Activated CD4-positive, alpha-beta T cell treated with anti-CD3 and anti-CD28 coated beads for 1 hour (primary cell): ENCODE measurements at places on chromosomes 5 and 9.

GRCh38 chr9:98809311-98810101 lies 2.0 kb downstream of the GALNT12 start:
- no peak for DNase-seq

DNA sequence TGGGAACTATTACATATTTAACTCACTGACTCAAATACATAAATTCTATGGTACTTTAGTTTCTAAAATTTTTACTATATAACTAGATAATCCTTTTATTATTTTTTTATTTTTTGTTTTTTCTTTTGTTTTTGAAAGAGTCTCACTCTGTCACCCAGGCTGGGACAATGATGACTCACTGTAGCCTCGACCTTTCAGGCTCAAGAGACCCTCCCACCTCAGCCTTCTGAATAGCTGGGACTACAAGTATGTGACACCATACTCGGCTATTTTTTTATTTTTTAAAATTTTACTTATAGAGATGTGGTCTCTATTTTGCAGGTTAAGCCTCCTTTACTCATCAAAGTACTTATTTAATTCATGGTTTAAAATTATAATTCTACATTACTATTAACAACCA lies 92.2 kb upstream of the SLCO4C1 start:
- no peak for DNase-seq

- no peak for DNase-seq
Observed at GRCh38 chr5:139473105-139473504, 2.3 kb downstream of the SMIM33 start.

DNA sequence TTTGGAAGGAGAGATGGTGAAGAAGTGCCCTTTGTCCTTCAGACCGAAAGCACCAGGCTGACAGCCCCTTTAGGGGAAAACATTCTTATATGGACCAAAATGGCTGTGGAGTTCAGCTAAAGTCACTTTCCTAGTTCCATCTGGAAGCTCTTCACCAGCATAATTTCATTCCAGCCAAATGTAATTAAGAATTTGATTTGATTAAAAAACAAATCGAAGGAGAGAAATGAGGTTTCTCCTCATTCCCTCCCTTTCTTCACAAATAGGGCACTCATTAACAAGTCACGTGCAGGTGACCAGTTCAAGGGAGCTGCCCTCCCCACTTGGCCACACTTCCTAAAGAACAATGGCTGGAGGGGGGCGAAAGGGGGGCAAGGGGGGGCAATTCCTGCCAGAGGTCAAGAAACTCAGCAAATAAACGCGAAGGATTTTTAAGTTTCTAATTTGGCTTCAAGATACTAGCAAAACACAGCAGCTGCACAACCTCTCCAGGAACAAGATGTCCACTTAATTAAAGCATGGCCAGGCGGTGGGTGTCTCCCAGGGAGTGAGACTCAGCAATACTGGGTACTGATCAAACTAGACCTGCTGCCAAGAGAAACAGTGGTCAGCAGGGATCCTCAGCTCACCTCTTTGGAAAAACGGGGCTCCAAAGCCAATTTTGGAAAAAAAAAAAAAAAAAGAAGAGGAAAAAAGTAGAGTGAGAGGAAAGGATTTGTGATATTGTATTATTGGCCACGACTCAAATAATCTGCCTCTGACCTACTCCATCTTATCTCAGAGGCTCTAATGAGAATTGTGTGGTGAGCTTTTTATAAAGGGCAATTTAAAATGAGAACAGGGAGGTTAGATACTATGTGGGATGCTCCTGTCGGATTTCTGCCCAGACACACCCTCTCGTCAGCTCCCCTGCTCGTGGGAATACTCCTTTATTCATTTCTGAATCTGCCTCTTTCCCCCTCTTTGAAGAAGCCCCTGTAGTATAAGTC lies 254.3 kb downstream of the ZSWIM6 start:
- no peak for DNase-seq

GRCh38 chr9:631596-631995 lies 209.9 kb upstream of the DMRT1 start:
- DNase-seq: no peak

DNA sequence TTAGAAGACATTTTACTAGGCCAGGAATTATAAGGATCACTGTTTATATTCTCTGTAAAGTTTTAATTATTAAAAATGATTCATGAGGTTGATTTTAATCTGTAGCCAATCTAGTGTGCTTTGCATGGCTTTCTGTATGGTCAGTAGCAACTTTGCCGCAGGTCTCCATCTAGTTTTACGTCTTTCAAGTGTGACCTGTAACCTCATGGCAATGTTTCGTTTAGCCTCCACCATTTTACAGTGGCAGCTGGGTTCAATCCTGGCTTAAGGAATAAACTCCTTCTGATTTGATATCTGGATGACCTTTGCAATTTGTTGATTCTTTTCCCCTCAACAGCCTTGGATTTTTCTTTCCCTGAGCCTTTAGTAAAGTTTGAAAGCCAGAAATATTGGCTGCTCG lies 434.5 kb upstream of the CDH9 start:
- no peak for DNase-seq

DNA sequence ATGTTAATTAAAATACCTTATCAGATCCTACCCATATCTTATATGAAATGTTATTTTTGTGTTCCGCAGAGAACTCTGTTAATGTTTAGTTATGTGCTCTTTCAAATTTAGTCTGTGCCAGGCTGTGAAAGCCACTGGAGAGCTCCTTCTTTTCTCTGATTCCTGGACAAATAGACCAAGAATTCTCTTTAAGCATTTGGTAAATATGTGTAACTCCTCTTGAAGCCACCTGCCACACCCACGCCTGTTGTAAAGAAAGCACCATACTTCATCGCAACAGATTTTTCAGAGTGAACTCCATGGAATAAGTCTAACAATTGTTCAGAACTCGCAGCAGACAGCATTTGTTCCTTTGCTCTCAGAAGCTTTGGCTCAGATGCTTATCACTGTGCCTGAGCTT lies 301.1 kb downstream of the FAM170A start:
- DNase-seq: no peak

GRCh38 chr5:67030289-67031056 lies 166.1 kb downstream of the CD180 start:
- no peak for DNase-seq

GRCh38 chr5:141518618-141519015 lies 29.7 kb downstream of the PCDHGC5 start:
- DNase-seq: no peak

- no peak for DNase-seq
Observed at GRCh38 chr9:132408521-132408920, 1.5 kb upstream of the CFAP77 start.

GRCh38 chr9:109369285-109369684 lies 48.4 kb upstream of the EPB41L4B start:
- no peak for DNase-seq

DNA sequence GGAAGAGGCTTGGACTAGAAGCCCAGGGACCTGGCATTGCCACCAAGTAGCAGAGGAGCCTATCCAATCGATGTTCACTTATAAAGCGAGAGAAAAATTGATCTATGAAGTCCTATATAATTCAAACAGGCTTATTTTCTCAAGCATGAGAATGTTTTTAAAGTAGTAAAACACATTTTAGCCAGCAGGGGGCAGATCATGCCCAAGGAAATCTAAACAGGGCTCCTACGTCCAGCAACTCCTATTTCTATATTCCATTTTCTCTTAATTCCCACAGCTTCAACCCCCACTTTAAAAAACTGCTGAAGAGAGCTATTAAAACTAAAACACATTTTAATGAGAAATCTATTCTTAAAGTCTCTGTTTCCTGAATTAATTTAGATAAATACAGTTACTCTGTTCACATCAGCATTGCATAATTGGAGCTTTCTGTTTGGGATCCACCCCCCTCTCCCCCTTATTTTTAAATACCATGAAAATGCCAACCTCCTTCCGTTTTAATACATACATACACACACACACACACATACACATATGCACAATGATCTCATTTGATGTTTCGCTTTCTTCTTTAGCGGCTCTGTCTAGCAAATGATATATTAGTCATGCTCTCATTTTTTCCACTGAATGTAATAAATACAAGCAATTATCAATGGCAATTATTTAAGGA lies 144.9 kb downstream of the MYO10 start:
- DNase-seq: no peak

GRCh38 chr5:28214292-28214691 lies 1175.9 kb upstream of the CDH9 start:
- DNase-seq: no peak

GRCh38 chr9:80797101-80797829 lies 892.1 kb downstream of the TLE1 start:
- DNase-seq: no peak

GRCh38 chr9:134800791-134801339 lies 79.7 kb upstream of the FCN2 start:
- DNase-seq: no peak

DNA sequence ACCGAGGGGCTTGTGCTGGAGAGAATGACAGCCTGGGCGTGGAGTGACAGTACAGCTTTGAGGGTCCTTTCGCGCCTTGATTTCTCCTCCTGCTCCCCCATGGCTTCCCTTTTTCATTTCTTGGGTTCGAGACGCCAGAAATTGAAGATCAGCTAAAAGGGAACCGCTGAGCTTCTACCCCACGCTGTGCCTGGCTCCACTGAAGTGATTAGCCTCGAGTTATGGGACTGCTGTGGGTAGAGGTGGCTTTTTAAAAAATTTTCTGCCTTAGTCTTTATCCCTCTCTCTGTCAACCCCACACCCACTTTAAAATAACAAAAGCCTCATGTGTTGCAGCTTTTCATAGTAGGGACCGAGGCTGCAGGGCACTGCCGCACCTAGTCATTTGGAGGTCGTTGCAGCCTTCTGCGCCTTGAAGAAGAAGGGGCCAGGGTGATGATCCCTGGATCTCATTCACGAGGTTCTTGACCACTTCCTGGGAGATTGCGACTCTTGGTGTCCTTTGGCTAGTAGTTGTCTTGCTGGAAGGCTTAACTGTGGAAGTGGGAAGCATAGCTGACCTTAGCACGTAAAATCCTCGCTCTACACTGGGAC lies 603 bp downstream of the PPIP5K2 start:
- no peak for DNase-seq

DNA sequence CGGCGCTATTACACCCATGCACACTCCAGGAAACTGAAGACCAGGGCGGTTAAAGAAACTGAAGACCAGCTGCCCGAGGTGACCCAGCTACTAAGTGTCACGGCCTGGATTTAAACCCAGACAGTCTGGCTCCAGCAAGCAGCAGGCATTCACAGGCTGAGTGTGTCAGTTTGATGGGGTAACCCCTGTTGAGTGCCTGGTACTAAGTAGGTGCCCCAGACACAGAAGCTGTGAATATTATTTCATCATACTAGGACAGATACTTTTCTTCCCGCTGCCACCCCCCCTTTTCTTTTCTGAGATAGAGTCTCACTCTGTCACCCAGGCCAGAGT lies 7.3 kb downstream of the ENG start:
- DNase-seq: no peak

DNA sequence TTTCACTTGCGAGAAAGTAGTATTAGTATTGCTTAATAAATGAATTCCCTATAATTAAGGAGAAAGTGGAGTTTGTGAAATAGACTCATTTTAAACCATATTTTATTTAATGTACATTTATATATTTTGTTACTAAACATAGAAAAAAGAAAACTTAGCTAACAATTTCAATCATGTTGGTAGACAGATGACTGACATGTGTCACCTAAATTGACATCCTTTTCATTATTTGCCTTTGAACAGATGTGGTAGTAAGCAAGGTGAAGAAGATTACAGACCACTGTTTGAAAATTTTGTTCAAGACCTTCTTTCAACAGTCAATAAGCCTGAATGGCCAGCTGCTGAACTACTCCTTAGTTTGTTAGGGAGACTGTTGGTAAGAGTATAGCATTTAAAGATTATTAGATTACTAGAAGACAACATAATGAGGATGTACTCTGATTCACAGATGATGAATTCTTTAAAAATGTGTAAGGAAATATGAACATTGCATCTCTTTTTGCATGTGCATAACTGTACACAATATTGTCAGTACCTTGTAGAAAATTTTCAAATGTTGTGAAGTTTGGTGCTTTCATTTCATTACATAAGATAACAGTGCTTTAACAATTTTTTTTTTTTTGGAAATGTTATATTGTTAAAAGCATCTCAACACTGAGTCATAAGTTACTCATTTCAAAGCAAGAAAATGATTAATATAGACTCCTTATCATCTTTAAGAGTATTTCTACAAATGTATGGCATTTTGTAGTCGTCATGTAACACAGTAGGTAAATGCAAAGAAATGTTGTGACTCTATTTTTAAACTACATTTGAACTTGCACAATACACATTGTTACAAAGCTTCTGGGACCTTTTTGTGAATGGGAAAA lies 139.5 kb downstream of the NIPBL start:
- no peak for DNase-seq

- no peak for DNase-seq
Observed at GRCh38 chr9:134895908-134896833, 15.6 kb downstream of the FCN2 start.

DNA sequence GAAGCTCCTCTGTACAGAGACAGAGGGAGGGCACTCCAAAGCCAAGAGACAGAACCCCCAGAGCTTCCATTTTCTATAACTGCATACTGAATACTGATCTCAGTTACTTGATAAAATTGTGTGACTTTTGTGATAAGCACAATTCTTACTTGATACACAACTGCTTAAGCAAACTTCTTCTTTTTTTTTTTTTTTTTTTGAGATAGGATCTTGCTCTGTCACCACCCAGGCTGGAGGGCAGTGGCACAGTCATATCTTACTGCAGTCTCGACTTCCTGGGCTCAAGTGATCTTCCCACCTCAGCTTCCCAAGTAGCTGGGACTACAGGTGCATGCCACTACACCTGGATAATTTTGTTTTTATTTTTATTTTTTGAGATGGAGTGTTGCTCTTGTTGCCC lies 252.1 kb upstream of the ZNF608 start:
- no peak for DNase-seq

- no peak for DNase-seq
Observed at GRCh38 chr5:137316346-137316736, 182.8 kb downstream of the SPOCK1 start.

- DNase-seq: no peak
Observed at GRCh38 chr5:126972062-126972895, 58.1 kb downstream of the MARCHF3 start.

DNA sequence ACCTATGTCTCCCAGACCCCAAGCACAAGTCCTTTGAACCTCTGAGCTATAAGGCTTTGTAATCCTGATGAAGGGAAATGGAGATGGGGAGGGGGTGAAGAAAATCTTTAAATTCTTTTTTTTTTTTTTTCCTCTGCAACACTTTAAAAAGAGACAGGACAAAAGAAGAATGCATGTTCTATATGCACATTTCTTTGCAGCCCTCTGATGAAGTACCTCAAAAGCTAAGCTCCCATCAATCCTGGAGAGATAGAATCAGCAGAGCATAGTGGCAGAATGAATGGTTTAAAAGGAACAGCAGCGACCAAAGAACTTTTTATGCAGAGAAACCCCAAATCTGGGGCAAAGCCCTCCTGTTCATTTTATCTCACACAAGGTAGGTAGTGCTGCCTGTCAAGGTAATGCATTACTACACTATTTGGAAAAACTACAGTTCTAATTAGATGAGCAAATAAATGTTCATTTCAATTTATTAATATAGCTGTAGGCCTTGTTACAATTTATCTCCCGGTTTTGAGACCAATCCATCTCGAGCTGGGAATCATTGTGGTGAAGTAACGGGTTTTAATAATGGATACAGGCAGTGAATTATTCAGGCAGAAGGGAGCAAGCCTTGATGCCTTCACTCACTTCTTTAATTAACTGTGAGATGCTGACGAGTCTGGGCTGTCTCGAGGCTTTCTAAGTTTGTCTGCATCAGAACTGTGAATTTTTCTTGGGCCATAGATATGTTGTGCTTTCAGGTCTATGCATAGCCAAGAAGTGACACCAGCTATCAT lies 173.5 kb upstream of the ZNF608 start:
- DNase-seq: no peak

GRCh38 chr9:134868751-134869553 lies 11.7 kb upstream of the FCN2 start:
- no peak for DNase-seq

- no peak for DNase-seq
Observed at GRCh38 chr9:124795881-124796431, 19.0 kb downstream of the OLFML2A start.
